ENCODE measurements at places on chromosomes 13 and 19.

DNA sequence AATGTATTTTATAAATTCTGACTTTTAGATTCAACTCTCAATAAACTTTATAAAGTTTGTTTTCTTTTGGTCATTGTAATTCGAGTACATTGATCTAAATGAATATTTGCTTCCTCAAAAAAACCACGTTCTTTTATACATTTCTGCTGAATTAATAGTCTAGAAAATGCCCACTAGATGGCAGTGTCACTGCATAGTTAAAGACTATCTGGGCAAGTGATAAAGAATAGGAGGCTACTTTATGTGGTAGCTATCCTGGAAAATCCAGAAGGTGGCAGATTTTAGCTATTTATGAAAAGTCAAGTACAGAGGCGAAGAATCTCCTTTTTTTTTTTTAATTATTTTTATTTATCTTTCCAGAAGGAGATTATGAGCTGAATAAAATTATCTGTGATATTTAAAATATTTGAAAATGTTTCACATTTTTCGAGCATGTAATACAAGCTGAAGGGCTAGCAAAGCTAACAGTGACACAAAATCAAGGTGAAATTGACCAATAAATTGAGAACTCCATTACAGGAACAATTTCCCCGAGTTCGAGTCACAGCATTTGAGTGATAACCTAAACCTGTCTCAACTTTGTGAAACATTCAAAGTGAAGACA is 221.8 kb downstream of the OLFM4 start:
- DNase-seq: no peak

DNA sequence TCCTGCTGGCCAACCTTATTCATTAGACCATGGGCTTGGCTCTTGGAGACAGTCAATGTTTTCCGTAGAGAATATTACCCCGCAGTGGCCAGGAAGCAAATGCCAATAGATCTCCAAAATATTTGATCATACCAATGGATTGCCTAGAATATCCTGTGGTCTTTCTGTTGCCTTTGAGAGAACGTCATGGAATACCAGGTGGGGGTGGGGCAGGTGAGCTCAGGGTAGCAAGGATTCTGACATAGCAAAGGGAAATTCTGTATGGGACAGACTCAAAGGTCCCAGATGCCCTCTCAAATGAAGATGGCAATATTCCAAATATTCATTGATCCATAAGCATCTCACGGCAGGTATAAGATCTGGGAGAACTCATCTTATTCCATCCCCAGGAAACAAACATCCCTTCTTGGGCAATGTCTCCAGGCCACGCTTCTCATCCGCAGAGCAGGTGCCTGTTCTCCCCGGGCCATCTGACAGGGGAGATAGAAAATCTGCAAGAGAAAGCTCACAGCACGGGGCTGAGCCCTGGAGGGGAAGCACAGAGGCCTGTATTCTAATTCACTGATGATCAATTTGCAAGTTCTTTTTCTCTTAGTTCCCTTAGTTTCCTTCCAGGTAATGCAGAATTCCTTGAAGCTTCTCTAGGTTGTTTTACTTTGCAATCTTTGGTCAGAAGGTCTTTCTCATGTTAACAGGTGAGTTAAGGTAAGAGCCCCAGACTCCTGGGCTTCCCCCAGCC is 69.6 kb upstream of the TSHZ3 start:
- DNase-seq: no peak

DNA sequence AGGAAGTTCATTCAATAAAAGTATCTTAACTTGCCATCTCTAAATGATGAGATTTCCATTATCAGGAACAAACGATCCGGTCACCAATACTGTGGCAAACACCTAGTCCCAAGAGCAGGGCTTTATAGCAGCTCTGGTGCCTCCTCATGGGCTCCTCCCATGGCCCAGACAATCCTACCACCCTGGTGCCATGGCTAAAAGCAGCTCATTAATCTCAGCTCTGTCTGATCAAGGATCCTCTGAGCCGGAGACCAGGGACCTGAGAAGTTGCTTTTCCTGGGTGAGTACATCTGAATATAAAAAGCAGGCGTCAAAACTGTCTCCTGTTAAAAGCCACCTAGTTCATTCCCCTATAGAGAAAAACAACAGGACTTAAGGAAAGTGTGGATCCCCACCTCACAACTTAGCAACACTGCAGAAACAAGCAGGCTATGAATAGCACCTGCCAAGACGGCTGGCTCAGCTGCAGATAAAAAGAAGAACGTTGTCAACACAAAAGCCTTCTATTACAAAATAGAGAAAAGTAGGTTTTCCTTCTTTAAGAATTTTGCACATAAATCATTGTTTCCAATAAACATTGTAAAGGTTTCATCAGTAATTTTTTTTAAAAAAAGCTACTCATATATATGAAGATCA is 30.3 kb downstream of the TSHZ3 start:
- DNase-seq: peak; percentile 36

GRCh38 chr13:110055089-110055488 is 251.9 kb downstream of the COL4A1 start:
- no peak for DNase-seq

DNA sequence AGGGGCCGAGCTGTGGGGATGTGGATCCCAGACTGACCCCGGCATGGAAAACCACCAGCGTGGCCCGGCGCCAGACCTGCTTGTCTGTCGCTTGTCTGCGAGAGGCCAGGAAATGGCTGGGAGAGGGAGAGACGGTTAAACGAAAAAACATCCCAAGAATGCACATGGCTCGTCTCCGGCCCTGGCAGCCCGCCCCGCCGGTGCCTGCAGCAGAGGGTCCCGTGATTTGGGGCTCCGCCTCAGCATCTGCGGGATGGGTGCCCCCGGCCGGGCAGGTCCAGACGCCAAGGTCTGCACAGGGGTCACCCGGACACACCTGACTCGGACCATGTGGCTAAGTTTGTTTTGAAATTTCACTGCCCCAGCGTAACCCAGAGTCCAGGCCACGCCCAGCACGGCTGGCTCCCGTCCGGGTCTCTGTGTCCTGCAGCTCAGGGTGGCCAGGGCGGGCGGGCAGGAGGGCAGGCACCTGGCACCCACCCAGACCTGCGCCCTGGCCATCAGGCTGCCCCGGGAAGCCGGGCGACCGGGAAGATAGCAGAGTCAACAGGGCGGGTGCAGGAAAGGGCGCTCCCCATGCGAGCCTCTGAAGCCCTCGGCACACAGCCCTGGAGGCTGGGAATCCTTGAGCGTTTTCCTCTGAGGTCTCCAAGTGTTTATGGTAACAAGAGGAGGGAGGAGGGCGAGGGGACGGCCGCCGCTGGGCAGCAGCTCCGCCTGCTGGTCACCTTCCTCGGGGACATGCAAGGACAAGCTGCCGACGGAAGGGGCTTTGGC is 103.2 kb downstream of the GADD45B start:
- peak; percentile 84 for DNase-seq

DNA sequence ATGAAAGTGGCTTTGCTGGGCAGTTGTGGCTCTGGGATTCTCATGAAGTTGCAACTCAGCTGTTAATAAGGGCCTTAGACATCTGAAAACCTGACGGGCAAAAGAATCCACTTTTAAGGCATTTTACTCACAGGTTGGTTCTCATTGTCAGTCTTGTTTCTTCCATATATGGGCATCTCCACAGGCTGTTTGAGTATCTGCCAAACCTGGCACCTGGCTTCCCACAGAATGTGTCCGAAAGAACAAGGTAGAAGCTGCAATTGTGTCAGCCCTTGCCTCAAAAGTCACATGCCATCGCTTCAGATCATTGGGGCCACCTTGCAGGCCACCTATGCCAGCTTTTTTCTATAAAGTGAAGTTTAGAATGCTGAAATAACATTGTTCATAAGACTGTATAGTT is 102.4 kb downstream of the KCTD12 start:
- no peak for DNase-seq

GRCh38 chr19:1082165-1082927 is 12.8 kb downstream of the POLR2E start:
- peak; percentile 90 for DNase-seq

GRCh38 chr13:28267497-28267896 is 129.2 kb downstream of the PAN3 start:
- DNase-seq: no peak

- DNase-seq: peak; percentile 87
Measured at GRCh38 chr13:52846567-52847321, 1.7 kb downstream of the PCDH8 start.

DNA sequence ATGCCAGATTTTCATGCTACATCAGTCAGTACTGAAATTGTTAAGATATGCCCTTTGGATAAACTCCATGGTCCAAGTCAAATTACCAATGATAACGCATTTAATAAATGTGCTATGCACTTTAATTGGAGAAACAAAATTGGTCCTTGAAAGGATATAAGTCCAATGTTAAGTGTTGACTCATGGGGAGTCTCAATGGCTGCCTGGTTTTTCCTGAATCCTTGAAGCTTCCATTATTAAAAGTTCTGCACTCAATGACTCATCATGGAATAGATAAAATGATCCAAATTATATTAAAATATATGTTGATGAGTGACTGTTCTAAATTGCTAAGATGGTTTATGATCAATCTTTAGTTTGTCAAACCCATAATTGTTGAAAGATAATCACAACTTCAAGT is 346.0 kb upstream of the ATXN8OS start:
- no peak for DNase-seq

GRCh38 chr13:52345048-52345447 is 60.9 kb downstream of the THSD1 start:
- DNase-seq: no peak
